Kidney capillary endothelial cell (primary cell): ENCODE measurements at places on chromosomes 7 and 10.

DNA sequence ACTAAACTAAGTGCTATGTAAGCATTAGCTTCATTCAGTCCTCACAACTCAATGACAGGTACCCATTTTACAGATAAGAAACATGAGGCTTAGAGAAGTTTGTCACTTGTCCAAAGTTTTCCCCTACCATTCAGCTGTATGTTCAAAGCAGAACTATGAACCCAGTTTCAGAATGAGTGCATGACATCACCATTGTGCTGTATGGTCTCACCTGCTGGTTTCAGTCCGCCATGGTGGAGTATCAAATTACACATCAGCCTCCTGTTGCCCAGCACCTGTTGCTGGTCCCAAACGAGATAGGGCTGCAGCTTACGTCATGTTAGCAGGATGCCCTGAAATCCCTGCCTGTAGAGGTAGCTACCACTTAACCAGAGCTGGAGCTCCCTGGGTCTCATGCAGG, 95.0 kb downstream of the DYNC1I1 start:
- no peak for DNase-seq

GRCh38 chr10:29725133-29725720, 90.5 kb upstream of the SVIL start:
- peak; percentile 44 for DNase-seq

GRCh38 chr7:130476297-130477150, 15.4 kb upstream of the MEST start:
- no peak for DNase-seq

GRCh38 chr10:15306735-15307280, 64.3 kb downstream of the FAM171A1 start:
- DNase-seq: peak; percentile 40

- DNase-seq: no peak
Observed at GRCh38 chr10:48579251-48579960, 25.5 kb downstream of the ARHGAP22 start.

DNA sequence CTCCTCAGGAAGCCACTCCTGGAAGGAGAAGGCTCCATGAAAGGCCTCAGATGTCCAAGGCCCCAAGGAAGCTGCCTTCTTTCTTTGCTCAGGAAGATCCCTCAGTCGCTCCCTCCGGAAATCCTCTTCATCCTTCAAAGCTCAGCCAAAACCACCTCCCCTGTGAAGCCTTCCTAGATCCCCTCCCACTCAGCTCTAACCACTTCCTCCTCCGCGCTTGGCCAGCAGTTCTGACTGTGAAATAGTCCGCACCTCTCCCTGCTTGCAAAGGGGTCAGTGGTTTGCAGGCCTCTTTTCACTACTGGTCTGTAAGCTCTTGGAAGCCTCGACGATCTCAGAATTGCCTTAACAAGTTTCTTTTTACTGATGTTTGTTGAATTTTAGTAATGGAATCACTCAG, 23.9 kb downstream of the PYROXD2 start:
- DNase-seq: no peak

- DNase-seq: no peak
Observed at GRCh38 chr10:21173802-21174714, 276.9 kb upstream of the NEBL start.

DNA sequence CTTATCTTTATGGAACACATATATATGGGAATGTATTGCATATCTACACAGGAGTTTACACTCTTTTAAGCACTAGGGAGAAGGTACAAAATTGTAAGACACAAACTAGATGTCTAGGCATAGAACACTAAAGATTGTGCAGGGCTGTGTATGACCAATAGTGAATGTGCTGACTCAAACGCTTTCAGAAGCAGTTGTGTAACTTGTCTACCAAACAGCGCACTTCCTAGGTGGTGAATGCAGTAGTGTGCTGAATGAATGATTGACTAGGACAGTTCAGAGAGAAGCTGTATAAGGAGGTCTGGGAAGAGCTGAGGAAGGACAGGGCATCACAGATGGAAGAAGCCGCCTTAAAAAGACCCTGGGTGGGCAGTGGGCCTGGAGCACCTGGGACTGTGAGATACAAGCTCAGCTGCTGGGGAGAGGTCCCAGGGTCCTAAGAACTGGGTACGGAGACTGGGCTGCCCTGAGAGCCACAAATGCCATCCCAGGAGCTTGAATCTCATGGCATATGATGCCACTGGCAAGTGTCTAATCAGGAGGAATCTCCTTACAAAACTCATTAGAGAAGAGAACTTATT, 14.2 kb downstream of the CLRN3 start:
- no peak for DNase-seq

DNA sequence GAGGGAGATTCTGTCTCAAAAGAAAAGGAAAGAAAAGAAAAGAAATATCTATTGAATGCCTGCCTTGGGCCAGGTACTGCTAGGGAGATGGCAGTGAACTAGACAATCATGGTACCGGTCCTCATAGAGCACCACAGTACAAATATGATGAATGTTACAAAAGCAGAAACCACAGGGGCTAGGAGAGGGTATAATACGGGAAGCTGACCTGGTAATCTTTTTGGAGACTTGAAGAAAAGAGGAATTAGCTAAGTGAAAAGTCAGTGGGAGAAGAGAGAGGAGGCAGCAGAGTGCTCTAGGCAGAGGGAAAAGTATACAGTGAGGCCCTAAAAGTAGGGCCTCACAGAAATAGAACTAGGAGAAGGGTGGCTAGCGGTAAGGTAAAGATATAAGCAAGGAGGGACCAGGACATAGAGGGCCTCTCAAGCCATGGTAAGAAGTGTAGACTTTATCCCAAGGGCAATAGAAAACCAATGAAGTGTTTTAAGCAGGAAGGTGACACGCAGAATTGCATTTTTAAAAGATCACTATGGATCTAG, 42.8 kb upstream of the WNT8B start:
- DNase-seq: no peak

DNA sequence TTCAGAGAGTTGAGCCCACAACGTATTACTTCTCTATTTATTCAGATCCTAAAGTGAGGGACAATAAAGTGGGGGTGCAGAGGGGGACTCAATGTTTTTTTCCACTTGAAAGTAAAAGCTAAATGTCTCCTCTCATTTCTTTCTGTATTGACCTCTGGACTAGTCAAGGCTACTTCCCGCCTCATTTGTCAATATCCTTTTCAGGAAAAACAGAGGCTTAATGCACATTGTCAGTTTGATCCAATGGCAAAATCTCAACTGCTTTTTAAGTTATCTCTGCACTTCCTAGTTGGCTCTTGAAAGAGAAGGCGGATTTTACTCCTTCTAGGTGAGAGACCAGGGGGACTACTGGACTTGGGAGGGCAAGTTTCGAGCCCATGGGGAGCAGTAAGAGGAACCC, 56.4 kb downstream of the HIPK2 start:
- DNase-seq: no peak

DNA sequence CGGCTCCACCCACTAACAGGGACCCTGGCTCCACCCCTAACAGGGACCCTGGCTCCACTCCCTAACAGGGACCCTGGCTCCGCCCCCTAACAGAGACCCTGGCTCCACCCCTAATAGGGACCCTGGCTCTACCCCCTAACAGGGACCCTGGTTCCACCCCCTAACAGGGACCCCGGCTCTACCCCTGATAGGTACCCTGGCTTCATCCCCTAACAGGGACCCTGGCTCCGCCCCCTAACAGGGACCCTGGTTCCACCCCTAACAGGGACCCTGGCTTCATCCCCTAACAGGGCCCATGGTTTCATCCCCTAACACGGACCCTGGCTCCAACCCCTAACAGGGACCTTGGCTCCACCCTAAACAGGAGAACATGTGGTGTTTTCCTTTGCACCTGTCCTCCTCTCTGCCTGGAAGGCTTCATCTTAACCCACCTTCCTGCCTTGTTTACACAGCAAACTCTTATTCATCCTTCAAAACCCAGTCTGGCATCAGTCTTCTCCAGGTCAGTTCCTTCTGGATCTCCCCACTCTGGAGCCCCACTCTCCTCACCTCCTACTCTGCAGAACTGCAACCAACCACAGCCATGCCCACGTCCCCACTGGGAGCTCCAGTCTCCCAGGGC, 58.0 kb downstream of the CHST15 start:
- DNase-seq: no peak

GRCh38 chr7:101720324-101720723, 91.2 kb upstream of the MYL10 start:
- no peak for DNase-seq

- no peak for DNase-seq
Observed at GRCh38 chr7:24975644-24976260, 4.2 kb downstream of the OSBPL3 start.

DNA sequence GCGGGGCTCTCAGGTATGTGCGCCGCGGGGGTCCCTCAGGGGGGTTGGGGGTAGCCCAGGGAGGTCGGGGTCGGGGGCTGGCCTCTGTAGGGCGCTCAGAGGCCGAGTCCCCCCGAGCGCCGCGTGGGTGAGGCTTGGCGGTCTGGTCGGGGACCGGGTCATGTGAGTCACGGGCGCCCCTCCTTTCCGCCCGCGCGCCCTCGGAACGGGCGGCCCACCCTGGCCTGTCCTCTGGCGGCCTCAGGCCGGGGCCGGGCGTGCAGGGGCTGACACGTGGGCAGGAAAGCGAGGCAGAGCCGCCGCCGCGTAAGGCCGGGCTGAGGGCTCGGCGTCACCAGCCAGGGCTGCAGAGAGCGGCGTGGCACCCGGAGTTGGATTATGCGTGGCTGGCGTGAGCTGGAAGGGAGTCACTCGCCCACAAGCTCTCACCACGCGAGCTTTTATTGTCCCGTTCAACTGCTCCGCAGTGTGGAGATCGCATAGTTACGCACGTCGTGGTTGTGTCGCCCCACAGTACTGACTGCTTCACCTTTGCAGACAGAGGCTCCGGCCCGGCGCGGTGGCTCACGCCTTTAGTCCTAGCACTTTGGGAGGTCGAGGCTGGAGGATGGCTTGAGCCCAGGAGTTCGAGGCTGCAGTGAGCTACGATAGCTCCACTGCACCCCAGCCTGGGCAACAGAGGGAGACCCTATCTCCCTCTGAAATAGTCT, 385 bp downstream of the SHLD2 start:
- peak; percentile 90 for DNase-seq

- DNase-seq: no peak
Observed at GRCh38 chr10:24844742-24845141, 107.7 kb downstream of the PRTFDC1 start.

- DNase-seq: peak; percentile 70
Observed at GRCh38 chr10:126904818-126905701, at the start of gene DOCK1. DOCK1 (plus strand) TSS chr10:126905428; CDS start chr10:126905518, 90 bp downstream.

DNA sequence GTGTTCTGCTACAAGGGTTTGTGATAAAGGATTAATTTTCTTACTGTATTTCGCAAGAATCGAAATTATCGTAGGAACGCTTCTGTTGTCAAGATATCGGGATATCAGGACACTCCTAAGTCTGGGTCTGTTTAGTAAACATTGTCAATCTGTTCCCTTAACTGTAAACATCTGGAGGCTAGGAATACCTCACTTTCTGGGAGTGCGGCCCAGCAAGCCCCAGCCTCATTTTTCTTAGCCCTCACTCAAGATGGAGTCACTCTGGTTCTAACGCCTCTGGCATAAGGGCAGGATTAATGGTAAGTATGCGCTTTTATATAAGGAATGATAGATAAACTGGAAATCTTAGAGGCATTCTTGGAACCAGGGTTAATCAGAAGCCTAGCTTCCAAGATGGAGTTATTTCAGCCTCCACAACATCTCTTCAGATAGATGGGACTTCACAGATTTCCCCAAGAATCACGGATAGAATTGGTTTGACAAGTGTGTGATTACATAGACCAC, 30.1 kb upstream of the CCL24 start:
- no peak for DNase-seq

DNA sequence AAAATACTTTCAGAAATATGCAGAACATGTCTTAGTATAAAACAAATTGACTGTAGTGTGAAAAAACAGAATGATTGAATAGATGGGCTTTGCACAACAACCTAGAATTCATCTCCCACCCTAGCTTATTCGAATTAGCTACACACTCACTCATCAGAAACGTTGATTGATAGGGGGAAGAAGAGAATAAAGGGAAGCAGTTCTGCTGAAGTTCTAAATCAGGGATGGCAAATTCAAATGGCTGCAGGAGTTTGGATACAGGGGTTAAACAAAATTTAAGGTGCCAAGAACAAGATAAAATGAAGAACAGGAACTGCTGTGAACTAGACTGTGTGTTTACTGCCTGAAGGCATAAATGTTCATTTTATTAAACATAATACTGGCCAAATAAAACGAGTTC, 9.0 kb downstream of the CD36 start:
- no peak for DNase-seq

DNA sequence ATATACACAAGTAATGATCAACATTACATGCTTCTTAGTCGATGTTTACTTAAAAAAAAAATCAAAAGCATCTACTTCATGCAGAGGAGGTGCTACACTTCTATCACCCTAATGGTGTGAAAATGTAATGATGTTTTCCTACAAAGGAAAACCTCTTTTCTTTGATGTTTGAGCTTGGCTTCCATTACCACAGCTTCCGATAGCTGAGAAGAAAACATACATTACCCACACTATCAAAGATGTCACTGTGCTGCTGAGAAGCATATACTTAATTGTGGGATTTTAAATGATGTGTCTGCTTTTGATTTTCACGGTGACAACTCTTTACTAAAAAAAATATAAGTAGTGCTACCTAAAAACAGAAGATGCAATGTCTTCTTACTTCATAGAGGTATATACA, 200.2 kb upstream of the PHF14 start:
- DNase-seq: no peak

- no peak for DNase-seq
Observed at GRCh38 chr7:101201695-101202602, 1.1 kb upstream of the MOGAT3 start.

DNA sequence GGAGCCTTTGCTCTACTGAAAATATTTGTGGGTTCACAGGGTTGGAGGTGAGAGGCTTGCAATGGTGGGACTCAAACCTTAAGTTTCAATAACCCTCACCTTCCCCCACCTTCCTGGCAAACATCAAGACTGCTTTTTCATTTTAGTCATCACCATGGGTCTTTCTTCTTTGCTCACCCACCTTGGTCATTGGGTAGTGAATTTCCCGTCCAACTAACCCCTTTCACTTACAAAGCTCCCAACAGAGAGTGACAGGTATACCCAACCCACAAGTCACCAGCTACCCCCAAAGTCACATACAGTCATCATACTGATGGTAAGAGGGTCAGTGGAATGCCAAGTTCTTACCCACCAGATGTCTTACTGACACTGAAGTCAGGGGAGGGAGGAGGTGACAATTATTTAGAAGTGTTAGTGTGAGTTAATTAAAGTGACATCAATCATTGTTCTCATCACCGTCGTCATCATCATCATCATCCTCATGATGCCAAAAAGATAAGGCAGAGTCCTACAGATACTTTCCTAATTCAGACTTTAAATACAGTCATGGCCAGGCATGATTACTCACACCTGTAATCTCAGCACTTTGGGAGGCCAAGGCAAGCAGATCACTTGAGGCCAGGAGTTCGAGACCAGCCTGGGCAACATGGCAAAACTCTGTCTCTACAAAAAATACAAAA, 49.0 kb downstream of the PIK3AP1 start:
- DNase-seq: no peak

GRCh38 chr7:157633465-157634185, 296.8 kb downstream of the DNAJB6 start:
- DNase-seq: no peak

DNA sequence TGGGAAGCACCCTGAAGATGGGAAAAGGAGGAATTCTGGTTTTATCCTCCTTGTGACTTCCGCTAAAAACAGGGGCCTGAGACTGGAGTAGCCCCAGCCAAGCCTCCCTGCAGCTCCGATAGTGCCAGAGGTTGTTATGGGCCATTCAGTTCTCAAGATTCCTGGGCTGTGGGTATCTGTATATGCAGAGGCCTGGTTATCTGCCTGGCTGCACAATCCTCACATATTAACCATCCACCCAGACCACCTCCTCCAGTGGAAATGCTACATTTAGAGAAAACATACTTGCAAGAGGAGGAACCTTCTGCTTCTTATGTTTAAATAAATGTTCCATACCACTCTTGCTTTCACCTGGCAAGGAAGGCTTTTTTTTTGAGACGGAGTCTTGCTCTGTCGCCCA, 34.6 kb downstream of the ARL3 start:
- DNase-seq: no peak
